ENCODE measurements at places on chromosomes 2 and 18.

GRCh38 chr18:74277296-74277695 is 14.5 kb downstream of the CYB5A start:
- no peak for DNase-seq

DNA sequence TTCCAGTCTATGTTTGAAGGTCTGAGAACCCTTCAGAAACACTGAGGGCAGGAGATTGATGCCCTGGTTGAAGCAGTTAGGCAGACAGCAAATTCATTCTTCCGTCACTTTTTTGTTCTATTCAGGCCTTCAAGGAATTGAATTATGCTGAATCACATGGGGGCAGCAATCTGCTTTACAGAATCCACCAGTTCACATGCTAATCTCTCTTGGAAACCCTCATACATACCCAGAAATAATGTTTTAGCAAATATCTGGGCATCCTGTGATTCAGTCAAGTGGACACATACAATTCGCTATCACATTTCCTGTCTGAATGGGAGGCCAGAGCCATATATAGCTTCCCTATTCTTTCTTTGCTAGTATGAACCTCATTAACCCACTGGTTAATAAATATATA is 301.4 kb upstream of the CNTNAP5 start:
- DNase-seq = no peak

GRCh38 chr18:21191596-21192307 is 50.3 kb upstream of the GREB1L start:
- no peak for DNase-seq

- no peak for DNase-seq
Measured at GRCh38 chr2:67290451-67291290, 106.5 kb upstream of the ETAA1 start.

DNA sequence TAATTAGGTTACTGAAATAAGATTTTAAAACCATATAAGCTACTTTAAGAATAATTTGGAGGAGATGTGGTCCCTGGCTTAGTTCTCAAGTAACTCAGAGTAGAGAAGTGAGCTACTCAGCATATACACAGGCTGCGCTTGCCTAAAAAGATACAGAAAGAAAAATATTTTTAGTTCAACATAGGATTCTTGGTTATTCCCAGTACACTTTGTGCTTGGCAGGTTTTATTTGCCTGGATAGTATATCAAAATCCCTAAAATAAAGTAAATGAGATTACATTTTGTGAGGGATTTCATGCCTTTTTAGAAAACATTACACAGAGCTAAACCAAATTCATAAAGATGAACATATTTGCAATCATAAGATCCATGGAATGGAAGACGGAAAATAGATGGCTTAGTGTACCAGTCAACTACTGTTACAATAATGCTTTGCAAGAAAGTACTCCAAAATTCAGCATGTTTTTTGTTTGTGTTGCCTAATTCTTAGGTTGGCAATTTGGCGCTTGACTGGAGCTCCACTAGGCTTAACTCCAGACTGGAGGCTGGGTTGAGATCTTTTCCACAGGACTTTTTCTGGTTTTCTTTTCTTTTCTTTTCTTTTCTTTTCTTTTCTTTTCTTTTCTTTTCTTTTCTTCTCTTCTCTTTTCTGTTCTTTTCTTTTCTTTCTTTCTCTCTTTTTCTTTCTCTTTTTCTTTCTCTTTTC is 600.5 kb upstream of the SYT4 start:
- DNase-seq = no peak

GRCh38 chr18:43393174-43393573 is 115.9 kb upstream of the SYT4 start:
- no peak for DNase-seq

- DNase-seq = no peak
Measured at GRCh38 chr2:159201360-159202063, 85.0 kb downstream of the WDSUB1 start.

GRCh38 chr2:8416849-8417832 is 264.7 kb upstream of the ID2 start:
- no peak for DNase-seq

- DNase-seq = no peak
Measured at GRCh38 chr2:48131539-48132270, 225.4 kb upstream of the FBXO11 start.

DNA sequence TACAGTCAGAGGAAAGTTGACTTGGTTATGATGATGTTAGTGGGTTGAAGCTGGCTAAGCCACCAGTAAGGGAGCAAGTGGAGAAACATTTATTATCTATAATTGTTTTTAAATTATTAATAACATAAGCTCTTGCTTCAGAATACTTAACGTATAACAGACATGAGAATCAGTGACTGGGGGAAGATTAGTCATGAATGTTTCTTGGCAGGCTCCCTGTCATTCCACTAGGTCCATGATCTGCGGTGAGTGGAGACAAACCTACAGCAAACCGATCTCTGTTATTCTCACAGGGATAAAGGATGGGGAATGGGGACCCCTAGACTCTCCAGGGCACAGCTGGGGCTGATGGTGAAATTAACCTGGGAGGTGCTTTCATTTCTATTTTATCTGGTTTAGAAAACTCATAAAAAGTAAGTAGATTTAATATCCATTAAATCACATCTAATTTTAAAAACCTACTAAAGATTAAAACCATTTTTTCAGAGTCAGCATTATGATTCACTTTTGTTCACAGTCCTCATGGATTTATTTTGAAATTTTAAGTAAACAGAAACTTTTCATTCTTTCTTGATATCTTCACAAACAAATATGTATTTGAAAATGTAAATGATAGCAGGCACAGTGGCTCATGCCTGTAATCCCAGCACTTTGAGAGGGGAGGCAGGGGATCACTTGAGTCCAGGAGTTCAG is 420.3 kb downstream of the PTPRM start:
- DNase-seq = no peak

GRCh38 chr2:86020984-86021383 is 84.7 kb downstream of the POLR1A start:
- no peak for DNase-seq

DNA sequence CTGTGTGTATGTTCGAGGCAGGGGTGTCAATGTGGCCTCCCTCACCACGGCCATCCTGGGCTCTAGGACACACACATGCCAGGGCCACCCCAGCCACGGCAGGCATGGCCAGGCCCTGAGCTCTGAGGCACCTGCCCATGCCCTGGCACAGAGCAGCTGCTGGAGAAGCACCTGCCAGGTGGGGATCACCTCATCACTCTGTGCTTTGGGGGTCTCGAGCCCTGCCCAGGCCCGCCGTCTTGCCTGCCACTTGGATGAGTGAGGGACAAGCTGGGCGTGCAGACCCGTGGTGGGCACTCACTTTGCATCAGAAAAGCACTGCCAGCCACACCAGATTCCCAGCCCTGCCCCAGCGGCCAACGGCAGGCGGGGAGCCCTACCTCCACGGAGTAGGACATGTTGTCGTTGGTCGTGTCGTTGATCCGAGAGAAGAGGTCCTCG is 33.1 kb downstream of the KIF1A start:
- no peak for DNase-seq

- no peak for DNase-seq
Measured at GRCh38 chr2:158191076-158191895, 89.6 kb downstream of the UPP2 start.

DNA sequence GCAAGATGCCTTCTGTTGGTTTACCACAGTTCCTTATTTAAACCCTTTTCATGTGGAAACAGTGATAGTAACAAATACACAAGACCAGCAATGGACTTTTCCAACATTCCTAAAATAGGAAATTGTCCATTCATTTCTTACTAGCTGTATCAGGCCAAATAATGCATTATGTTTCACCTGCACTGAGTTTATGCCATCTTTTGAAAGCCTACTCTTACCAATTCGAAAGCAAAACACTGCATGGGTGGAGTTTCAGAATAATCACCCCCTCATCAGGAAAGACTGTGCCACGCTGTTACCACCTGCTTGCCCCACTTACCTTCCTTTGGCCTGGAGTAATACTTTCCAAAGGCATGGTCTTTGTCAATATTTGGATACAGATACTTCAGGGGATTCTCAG is 37.5 kb downstream of the STAT1 start:
- DNase-seq = no peak

DNA sequence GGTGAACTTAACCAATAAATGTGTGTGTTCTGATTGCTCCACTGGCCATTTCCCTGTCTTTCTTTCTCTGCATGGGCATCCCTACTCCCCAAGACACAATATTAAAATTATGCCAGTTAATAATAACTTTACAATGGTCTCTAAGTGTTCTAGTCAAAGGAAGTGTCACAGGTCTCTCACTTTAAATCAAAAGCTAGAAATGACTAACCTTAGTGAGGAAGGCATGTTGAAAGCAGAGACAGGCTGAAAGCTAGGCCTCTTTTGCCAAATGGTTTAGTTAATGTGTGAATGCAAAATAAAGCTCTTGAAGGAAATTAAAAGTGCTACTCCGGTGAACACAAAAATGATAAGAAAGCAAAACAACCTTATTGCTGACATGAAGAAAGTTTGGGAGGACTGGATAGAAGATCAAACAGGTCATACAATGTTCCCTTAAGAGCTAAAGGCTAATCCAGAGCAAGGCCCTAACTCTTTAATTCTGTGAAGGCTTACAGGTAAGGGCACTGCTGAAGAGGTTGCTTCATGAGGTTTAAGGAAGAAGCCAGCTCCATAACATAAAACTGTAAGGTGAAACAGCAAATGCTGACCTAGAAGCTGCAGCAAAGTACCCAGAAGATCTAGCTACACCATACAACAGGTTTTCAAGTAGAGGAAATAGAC is 44.0 kb upstream of the ARHGAP15 start:
- no peak for DNase-seq

GRCh38 chr18:48139431-48140347 is 209.2 kb upstream of the SMAD2 start:
- no peak for DNase-seq

- DNase-seq = no peak
Measured at GRCh38 chr2:175356901-175357300, 175.4 kb upstream of the ATP5MC3 start.

DNA sequence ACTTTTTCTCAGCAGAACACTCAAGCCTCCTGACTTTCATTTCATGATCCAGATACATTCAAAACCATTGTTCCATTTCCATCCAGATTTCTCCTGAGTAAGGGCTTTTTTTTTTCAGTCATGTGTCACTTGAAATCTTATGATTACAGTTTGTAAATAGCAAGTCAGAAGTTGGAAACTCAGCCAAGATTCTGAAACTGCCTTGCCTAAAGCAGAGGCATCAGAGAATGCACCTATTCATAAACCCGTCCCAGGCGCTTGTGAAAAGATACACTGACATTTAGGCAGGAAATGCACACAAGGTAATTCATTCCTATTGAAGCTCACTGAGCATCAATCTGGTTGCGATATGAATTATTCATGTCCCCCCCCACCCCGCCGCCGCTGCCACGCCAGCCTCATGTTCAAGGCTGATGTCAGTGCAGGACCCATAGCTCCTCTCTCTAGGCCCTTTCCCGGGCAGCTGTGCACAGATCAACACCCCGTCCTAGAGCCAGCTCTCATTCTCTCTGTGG is 30.4 kb upstream of the MGAT4A start:
- DNase-seq = peak; percentile 36

- DNase-seq = no peak
Measured at GRCh38 chr2:71863396-71863795, 284.3 kb downstream of the CYP26B1 start.

DNA sequence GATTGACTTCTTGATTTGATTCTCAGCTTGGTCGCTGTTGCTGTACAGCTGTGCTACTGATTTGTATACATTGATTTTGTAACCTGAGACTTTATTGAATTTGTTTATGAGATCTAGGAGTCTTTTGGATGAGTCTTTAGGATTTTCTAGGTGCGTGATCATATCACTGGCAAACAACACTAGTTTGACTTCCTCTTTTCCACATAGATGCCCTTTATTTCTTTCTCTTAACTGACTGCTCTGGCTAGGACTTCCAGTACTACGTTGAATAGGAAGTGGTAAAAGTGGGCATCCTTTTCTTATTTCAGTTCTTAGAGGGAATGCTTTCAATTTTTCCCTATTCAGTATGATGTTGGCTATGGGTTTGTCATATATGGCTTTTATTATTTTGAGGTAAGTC is 101.3 kb downstream of the OSBPL1A start:
- no peak for DNase-seq

GRCh38 chr2:40359811-40360210 is 92.1 kb downstream of the SLC8A1 start:
- DNase-seq = no peak

DNA sequence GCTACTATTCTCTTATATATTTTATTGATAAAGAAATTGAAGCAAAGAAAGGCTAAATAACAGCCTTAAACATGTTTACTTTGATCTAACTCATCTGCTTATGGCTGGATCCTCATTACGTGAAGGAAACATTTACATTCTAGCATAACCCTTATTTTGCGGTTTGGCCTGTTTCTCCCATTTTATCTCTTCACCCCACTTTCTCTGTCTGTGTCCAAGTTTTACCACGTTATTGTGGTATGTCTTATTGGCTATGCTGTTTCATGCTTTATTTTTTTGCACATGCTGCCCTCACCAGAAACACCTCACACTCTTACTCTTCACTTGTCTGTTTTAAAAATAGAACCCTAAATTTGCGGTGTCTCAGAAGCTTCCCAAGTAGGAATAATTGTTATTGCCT is 78.5 kb downstream of the RPIA start:
- DNase-seq = no peak

- no peak for DNase-seq
Measured at GRCh38 chr2:108145557-108146326, 94.0 kb upstream of the SULT1C3 start.

GRCh38 chr2:240714747-240715725 is 23.4 kb downstream of the AQP12A start:
- no peak for DNase-seq

DNA sequence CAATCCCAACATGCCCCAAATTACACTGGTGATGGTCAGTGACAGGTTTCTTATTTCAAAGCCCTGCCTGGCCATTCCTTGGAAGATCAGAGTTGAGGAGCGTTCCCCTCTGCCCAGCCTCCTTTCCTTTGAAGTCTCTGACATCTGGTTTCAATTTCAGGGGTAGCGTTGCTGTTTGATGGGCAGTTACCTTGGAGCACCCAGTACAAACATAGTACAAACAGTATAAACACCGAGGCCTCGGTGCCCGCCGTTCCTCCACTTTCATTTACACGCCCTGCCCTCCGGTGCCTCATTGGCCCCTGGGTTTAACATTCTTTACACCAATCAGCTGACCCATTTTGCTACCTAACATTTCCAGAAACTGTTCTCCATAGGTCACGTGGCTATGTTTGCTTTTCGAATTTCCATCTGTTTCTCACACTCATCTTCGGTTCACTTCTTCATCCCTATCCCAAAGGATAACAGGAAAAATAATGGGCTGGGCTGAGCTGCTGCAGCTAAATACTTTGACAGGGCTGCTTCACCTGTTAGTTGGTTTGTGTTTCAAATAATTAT is 65.6 kb downstream of the NRP2 start:
- DNase-seq = no peak

DNA sequence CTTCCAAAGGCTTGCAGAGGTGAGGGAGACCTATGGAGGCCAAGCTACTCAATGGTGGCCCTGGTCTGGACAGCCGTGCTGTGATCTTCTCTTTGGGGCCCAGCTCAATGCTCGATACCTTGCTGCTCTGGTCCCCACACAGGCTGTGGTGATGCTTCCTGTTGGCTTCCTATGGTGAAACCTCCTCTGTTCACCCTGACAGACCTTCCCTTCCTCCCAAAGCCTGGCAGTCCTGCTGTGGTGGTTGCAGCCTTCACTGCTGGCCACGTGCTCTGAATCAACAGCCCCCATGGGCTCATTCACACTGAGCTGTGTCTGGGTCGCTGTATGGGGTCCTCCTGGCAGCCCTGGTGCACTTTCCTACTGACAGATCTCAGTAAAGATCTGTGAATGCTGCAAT is 31.0 kb upstream of the GALR1 start:
- DNase-seq = no peak
